HT1080 (cell line): ENCODE measurements at places on chromosomes 6 and 20.

DNA sequence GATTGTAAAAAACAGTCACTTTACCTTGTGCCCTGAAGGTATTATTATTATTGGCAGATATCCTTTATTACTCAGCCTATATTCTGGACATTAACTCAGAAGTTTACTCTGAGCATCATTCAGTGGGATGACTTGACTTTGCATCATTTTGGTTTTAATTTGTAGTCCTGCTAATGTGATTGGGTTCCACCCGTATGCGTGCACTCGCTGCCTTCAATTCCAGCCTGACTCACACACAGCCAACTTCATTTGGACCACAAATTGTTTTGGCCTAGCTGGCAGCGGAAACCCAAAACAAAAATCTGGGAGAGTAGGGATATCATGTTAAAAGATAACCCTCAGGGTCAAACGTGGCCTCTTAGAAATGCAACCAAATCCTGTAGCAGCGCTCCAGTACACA, 704.4 kb upstream of the SLC35B3 start:
- peak; percentile 16 for DNase-seq

- peak; percentile 52 for DNase-seq
Observed at GRCh38 chr20:51182571-51182970, 159.7 kb upstream of the KCNG1 start.

- DNase-seq, result no peak
Observed at GRCh38 chr6:39341937-39342336, 19.4 kb upstream of the KCNK16 start.

DNA sequence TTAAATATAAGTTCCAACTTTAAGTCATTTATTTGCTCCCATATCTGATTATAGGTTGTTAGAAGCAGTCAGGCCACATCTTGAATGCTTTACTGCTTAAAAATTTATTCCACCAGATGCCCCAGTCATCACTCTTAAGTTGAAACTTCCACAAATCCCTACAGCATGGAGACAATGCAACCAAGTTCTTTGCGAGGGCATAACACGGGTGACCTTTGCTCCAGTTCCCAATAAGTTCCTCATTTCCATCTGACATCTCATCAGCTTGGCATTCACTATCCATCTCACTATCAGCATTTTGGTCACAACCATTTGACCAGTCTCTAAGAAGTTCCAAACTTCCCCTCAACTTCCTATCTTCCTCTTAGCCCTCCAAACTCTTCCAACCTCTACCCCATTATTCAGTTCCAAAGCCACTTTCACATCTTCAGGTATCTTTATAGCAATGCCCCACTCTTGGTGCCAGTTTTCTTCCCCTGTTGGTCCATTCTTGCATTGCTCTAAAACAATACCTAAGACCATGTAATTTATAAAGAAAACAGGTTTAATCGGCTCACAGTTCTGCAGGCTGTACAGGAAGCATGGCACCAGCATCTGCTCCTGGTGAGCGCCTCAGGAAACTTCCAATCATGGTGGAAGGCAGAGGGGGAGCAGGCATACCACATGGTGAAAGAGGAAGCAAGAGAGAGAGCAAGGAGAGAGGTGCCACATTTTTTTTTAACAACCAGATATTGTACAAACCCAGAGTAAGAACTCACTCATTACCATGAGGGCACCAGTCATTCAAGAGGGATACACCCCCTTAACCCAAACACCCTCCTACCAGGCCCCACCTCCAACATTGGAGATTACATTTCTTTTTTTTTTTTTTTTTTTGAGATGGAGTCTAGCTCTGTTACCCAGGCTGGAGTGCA, 15.9 kb upstream of the ITPR3 start:
- peak; percentile 44 for DNase-seq

- DNase-seq, result peak; percentile 20
Observed at GRCh38 chr6:117399924-117400323, 25.8 kb downstream of the ROS1 start.

DNA sequence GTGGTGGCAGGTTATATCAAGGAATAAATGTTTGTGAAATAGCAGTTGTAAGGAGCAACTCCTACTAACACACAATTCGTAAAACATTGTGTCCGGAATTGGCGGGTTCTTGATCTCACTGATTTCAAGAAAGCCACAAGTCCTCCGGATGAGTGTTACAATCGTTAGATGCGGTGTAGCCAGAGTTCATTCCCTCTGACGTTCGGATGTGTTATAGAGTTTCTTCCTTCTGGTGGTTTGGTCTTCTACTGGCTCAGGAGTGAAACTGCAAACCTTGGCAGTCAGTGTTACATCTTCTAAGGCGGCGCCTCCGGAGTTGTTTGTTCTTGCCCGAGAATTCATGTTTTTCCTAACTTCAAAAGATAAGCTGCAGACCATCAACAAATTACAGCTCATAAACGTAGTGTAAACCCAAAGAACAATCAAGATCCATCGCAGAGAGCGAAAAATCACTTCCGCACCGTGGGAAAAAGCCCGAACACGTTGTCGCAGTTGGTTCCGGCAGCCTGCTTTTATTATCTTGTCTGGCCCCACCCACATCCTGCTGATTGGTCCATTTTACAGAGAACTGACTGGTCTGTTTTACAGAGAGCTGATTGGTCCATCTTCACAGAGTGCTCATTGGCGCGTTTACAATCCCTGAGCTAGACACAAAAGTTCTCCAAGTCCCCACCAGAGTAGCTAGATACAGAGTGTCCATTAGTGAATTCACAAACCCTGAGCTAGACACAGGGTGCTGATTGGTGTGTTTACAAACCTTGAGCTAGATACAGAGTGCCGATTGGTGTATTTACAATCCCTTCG, 58.2 kb downstream of the TRIM27 start:
- DNase-seq, result no peak

GRCh38 chr6:168865-169455, 123.3 kb upstream of the DUSP22 start:
- DNase-seq, result peak; percentile 43

DNA sequence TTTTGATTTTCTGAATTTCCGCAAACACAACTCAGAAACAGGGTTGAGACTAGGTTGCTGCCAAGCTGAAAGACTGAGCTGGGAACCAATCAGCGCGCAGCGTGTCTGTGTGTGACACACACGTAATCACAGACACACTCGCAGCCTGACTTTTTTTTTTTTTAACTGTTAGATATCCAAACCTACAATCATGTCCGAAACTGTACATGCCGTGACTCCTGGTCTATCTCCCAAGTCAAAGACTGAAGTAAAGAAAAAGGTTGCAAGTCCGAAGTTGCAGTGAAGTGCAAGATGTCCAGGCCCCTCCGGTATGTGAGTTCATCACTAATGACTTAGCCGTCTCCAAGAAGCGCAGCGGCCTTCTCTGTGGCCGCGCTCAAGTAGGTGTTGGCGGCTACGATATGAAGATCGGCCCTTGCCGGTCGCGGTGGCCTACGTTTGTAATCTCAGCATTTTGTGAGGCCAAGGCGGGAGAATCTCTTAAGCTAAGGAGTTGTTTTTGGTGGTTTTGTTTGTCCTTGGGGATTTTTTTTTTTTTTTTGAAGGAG, 108.2 kb downstream of the HFE start:
- peak; percentile 88 for DNase-seq
